Activated CD4-positive, alpha-beta T cell treated with anti-CD3 and anti-CD28 coated beads, Interleukin-2, amount 10 ng/mL, durations not matched to agents 7 days and 5 days (primary cell): ENCODE measurements at places on chromosomes 2 and 18.

- no peak for DNase-seq
Measured at GRCh38 chr2:149330127-149331022, at the start of gene LYPD6. LYPD6 (plus strand) TSS chr2:149330587; CDS start chr2:149437709, 107,122 bp downstream.

DNA sequence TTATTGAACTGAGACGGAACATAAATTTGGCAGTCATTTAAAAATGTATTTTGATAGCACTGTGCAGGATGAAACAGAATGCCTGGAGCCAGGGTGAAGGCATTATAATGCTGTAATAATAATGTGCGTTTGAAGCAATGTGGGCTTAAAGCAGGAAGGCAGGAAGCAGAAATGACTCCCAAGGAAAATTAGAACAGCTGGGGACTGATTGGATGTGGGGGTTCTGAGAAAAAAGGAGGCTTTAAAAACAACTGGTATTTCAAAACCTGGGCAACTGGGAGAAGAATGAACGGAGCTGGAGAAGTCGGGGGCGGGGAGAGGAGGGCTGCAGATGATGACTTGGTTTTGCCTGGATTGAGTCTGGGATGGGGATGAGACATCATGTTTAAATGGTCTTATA lies 12.6 kb downstream of the FAM124B start:
- no peak for DNase-seq

- no peak for DNase-seq
Measured at GRCh38 chr18:10928011-10928771, 221.2 kb downstream of the PIEZO2 start.

- DNase-seq = no peak
Measured at GRCh38 chr2:185990861-185991525, 252.4 kb downstream of the FSIP2 start.
